Activated CD8-positive, alpha-beta T cell treated with anti-CD3 and anti-CD28 coated beads for 36 hours (primary cell): ENCODE measurements at places on chromosomes 3 and 15. TPM values are rescaled to one million over a fixed set of nuclear protein-coding genes. Genes with fewer than 3 reads are reported as not detected.

SHC4 gene
- 2.5 TPM for total RNA-seq

MKRN2OS gene
- total RNA-seq: not detected

GALNT15 gene
- total RNA-seq: not detected

GRCh38 chr3:6120786-6121185, 740.1 kb upstream of the GRM7 start:
- DNase-seq: no peak
